CD8-positive, alpha-beta memory T cell (primary cell): ENCODE measurements at places on chromosomes 5 and 9. TPM values are rescaled to one million over a fixed set of nuclear protein-coding genes. Genes with fewer than 3 reads are reported as not detected.

TXNDC8 gene
- not detected for total RNA-seq

ACTL7A gene
- total RNA-seq: not detected

PCDHB7 gene
- total RNA-seq: not detected

BARHL1 gene
- total RNA-seq: not detected

CLK4 gene
- total RNA-seq: 29.2 TPM
